Neural progenitor cell (in vitro differentiated cells): ENCODE measurements at places on chromosomes 3 and 15.

- peak; percentile 78 for DNase-seq
These were observed 15.2 kb downstream of the MRPS22 start for GRCh38 chr3:139358841-139359562.

DNA sequence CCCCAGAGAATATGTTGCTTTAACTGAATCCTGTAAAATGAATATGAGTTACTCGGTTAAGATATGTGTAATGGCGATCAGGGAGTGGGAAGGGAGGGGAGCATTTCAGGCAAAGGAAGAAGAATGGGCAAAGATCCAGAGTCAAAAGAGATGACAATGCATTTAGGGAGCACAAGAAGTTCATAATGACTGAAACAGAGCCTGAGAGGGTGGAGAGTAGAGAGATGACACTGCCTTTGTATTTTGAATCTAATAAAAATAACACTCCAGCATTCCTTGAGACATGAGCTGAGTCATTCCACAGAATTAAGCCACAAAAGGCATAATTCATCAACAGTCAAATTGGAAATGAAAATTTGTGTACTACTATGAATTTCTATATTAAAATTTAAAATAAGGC is 105.3 kb upstream of the PEX5L start:
- DNase-seq = no peak

DNA sequence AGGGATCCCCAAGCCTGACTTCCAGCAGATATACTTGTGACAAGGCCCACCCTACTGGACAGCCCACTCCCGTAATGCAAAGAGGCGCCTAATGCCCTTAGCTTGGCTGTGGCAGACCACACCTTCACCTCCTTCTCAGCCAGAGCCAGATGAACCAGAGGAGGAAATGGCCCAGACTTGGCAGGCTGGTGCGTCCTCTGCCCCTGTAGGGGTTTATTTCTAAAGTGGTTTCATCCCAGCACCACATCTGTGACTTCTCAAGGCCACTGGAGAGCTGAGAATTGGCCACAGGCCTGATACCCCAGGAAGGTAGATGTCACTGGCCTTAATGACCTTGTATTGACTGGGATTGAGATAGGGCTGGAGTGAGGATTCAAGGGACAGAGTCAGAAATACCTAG is 29.5 kb downstream of the BOC start:
- DNase-seq = no peak

DNA sequence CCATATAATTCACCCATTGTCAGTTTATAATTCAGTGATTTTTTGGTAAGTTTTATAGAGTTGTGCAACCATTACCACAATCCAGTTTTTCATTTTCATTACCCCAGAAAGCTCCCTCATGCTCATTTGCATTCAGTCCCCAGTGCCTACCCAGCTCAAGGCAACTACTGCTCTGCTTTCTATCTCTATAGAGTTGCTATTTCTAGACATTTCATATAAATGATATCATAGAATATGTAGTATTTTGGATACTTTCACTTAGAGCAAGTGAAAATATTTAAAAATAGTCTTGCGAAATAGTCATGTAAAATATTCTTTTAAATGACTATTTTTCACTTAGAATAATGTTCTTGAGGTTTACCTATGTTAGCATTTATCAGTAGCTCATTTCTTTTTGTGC is 42.1 kb downstream of the ZNF654 start:
- no peak for DNase-seq
